Spinal cord (tissue), 10 donors: ENCODE measurements at places on chromosomes 16 and 17. TPM values are rescaled to one million over a fixed set of nuclear protein-coding genes. Genes with fewer than 3 reads are reported as not detected.

CENPT gene
- polyA plus RNA-seq, result 60.0 TPM

ARL5C gene
- 0.71 TPM for polyA plus RNA-seq

KRTAP4-5 gene
- polyA plus RNA-seq, result not detected

UNK gene
- polyA plus RNA-seq, result 54.8 TPM

KRT23 gene
- polyA plus RNA-seq, result not detected

SLC47A2 gene
- 1.8 TPM for polyA plus RNA-seq

GRCh38 chr16:80526418-80527061 is 14.3 kb upstream of the DYNLRB2 start:
- peak; percentile 72 for DNase-seq

DNA sequence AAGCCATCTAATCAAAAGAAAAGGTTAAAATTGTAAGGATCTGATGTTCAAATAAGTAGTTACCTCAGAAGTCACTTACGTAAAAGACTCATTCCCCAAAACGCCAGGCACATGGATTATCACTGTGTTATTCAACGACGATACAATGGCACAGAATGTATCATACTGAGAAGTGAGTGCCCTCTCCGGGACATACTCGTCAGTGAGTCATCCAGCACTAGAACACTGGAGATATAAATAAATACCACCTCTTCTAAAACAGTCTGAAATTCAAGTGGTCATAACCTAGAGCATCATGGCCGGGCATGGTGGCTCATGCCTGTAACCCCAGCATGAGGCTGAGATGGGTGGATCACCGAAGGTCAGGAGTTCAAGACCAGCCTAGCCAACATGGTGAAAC is 24.9 kb downstream of the USP31 start:
- no peak for DNase-seq

GRCh38 chr16:75305364-75306098 is 54.1 kb upstream of the BCAR1 start:
- DNase-seq, result no peak

- DNase-seq, result no peak
Observed at GRCh38 chr17:70994194-70994593, 824.9 kb downstream of the KCNJ2 start.

- no peak for DNase-seq
Observed at GRCh38 chr17:64386412-64387144, 4.1 kb downstream of the PECAM1 start.

DNA sequence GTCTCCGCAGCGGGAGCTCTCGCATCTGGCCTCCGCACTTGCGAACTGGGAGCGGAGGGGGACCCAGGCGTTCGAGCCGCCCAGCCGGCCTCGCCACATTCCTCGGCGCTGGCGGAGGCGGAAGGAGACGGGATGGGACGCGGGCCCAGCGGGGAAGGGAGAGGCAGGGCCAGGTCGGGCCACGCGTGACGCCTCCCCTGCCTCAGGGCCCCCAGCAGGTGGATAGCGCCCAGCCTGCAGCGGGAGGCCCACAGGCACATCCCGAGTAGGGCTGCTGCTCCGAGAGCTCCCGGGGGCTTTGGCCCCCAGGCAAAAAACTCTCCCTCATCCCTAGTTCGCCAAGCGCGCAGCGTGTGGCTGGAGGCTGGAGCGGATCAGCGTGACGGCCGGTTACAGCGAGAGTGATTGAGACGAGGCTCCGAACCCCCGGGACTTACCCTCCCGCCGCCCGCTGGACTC is 800 bp downstream of the PLEKHH3 start:
- DNase-seq, result no peak

GRCh38 chr16:68921637-68922036 is 78.3 kb downstream of the TANGO6 start:
- no peak for DNase-seq

DNA sequence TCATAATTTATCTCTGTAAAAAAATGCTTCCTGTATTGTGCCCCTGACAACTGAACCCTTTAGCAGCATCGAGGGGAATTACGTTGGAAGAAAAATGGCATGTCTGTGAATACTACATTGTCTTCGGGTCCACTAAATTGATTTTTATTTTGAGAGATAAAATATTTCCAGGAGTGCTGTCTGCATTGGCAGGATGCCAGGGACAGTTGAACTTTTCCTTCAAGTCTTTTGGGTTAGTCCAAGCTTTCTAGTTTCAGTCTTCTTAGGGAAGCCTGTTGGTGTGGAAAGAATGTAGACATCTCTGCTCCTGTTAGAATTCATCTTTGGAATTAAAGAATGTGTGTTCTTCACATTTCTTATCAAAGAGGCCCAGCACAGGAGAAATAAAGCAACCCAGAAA is 557.9 kb downstream of the TMEM114 start:
- DNase-seq, result no peak

- DNase-seq, result no peak
Observed at GRCh38 chr16:30663820-30664219, 5.6 kb downstream of the FBRS start.

GRCh38 chr17:21025451-21025850 is 17.4 kb downstream of the USP22 start:
- no peak for DNase-seq

DNA sequence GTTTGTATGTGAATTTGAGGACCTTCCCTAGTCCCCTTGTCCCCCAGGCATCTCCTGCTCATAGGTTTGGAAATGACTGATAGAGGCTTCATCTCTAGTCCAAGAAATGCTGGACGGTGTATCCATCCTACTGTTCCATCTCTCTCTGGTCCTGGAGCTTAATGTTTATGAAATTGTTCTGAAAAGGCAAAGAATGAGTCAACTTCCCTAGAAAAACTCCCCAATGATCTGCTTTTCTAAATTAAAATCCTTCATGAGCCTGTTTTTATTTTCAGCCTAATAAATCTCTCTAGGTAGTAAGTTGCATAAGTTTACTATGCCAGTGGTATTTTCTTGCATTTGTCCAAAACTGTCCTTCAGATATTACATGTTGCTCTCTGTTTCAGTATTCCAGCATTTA is 2.1 kb upstream of the IGSF6 start:
- DNase-seq, result no peak
